Peyer's patch (tissue), 4 donors: ENCODE measurements at places on chromosomes 4 and X.

GRCh38 chrX:72394518-72395170 lies 88.9 kb upstream of the CITED1 start:
- DNase-seq: no peak

- no peak for DNase-seq
Measured at GRCh38 chr4:31343061-31343460, 622.9 kb downstream of the PCDH7 start.

GRCh38 chrX:1442724-1443367 lies 9.9 kb downstream of the ASMTL start:
- peak; percentile 42 for DNase-seq

DNA sequence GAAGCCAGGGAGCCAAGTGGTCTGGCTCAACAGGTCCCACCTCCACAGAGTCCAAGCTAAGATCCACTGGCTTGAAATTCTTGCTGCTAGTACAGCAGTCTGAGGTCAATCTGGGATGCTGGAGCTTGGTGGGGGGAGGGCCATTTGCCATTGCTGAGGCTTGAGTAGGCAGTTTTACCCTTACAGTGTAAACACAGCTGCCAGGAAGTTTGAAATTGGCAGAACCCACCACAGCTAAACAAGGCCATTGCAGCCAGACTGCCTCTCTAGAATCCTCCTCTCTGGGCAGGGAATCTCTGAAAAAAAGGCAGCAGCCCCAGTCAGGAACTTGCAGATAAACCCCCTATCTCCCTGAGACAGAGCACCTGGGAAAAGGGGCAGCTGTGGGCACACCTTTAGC lies 84.9 kb downstream of the EDA2R start:
- DNase-seq: no peak

GRCh38 chrX:136899221-136899620 lies 18.7 kb upstream of the RBMX start:
- DNase-seq: no peak

DNA sequence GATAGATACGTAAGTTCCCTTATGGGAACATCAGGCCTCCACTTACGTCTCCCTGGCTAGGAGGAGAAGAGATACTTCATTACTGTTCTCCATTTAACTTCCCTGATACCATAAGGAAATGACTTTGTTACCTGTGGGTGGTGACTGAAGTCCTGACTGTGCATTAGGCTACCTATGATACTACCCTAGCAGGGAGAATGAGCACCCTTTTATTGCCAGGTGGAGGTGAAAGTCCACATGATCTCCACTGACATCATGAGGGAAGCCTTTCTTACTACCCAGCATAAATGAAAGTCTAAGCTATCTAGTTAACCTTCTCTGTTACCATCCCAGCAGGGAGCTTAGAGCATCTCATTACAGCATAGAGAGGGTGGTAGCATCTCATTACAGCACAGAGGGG lies 24.4 kb upstream of the LAMTOR3 start:
- no peak for DNase-seq

- DNase-seq: no peak
Measured at GRCh38 chr4:120001850-120002249, 64.8 kb downstream of the MAD2L1 start.

DNA sequence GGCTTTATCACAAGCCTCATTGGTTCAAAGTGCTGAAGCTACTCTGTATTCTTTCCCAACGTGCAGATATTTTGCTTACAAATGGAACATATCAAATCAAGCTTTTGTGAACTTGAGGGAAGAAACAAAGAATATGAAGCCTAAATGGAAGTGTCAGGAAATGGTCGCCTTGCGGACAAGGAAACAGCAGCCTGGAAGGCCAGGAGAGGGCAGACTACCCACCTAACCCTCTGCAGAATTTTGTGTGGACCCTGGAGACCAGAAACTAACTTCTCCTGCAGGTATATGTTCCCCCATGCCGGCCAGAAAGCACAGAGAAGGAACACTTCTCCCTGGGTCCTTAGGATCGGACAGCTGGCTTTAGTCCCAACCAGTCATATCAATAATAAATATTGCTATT lies 1425.8 kb downstream of the PCDH7 start:
- DNase-seq: no peak
